Stimulated activated CD4-positive, alpha-beta T cell treated with anti-CD3 and anti-CD28 coated beads, Interleukin-12 subunit alpha, Interleukin-12 subunit beta, amount 100 ng/mL, for 24 hours (primary cell): ENCODE measurements at places on chromosomes 5 and 9.

GRCh38 chr9:7640231-7640630, 159.3 kb downstream of the DMAC1 start:
- DNase-seq, result no peak

GRCh38 chr5:36680066-36680465, 73.7 kb downstream of the SLC1A3 start:
- DNase-seq, result no peak

GRCh38 chr9:131799177-131799823, 59.4 kb upstream of the RAPGEF1 start:
- DNase-seq, result peak; percentile 7

DNA sequence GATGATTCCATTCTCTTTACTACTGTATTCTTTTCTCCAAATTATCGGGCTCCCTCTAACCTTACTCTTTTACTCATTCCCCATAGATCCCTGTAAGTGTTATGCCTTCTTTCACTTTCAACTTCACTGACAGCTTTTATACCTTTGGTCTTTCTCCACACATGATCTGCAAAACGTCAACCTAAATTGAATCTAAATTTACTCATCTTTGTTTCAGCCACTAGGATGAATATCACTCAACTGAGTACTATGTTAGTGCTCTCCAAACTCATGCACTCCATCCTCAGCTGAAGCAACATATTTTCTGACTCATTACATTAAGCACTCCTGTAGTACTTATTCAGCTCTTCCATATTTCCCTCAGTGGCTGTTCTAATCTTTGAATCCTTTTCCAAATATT, 133.4 kb downstream of the ADAMTS19 start:
- no peak for DNase-seq

DNA sequence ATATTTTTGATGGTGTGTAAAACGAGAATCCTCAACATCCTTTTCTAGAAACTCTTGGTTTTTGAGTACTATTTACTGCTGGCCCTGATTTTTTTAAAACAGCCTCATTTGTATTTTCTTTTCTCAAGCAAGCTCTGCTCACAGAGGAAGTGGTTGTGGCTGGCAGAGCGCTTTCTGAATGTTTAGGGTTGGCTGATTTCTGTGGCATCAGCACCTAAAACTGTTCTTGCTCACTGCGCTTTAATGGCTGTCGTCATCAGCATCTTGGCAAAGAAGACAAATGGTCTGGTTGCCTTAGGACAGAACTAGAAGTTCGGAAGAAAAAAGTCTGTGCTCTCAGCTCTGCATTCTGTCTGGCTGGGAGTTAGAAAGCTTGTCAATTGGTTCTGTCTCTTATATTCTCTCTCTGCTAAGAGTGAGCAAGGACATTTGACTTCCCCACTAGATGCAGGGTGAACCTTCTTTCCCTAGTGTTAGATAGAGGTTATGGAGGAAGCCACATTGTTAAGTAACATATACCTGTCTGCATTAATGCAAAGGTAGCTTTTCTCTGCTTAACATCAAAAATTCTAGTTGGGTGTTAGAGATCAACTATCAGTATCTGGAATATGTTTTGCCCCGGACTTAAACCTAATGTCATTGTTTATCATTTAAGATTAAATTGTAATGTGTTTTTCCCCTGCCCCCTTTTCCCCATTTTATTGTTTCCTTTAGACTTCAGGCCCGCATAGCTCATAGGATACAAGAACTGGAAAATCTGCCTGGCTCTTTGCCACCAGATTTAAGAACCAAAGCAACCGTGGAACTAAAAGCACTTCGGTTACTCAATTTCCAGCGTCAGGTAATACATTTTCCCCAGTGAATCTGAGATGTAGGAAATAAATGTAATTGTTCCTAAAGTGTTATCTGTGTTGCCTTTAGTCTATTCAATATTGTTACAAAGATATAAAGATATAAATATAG, 39.0 kb downstream of the SMARCA2 start:
- peak; percentile 48 for DNase-seq

- no peak for DNase-seq
Observed at GRCh38 chr5:78799266-78800017, 150.9 kb upstream of the LHFPL2 start.
